ENCODE measurements at places on chromosomes 4 and X.

GRCh38 chrX:3271834-3272186 lies 74.6 kb downstream of the MXRA5 start:
- DNase-seq, result no peak

DNA sequence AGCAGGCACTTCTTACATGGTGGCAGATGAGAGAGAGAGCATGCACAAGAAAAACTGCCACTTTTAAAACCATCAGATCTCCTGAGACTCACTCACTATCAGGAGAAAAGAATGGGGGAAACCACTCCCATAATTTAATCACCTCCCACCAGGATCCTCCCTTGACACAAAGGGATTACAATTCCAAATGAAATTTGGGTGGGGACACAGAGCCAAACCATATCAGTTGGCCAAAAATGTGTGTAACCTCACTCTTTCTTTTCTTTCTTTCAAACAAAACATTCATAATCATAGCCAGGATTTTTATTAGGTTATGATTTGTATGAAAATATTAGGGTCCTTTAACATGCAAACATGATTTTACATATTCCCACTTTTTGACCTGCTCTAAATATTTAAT lies 222.1 kb downstream of the PCDH18 start:
- no peak for DNase-seq

- no peak for DNase-seq
Observed at GRCh38 chr4:184444215-184444952, 30.0 kb downstream of the IRF2 start.

- no peak for DNase-seq
Observed at GRCh38 chrX:148049441-148049840, 68.3 kb downstream of the FMR1NB start.

DNA sequence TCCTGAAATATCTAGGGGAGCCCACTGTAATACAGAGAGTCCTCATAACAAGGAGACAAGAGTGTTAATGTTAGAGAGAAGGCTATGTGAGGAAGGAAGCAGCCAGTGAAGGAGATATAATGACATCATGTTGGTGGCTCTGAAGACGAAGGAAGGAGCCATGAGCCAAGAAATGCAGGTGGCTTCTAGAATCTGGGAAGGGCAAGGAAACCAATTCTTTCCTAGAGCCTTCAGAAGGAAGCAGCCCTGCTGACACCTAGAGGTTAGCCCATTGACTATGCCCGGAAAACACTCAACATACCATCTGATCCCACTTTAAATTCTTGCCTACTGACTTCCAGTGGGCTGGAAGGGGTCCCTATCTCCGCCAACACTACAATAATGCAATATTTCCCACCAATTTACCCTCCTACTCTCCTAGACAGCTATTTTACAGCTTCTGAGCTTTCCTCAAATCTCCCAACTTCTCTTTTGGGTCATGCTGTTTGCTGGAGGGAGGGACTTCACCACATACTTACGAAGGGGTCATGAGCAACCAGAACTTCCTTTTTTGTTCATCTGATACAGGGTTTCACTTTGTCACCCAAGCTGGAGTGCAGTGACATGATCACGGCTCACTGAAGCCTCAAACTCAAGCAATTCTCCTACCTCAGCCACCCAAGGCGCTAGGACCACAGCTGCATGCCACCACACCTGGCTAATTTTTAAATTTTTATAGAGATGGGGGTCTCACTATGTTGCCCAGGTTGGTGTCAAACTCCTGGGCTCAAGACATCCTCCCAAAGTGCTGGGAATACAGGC lies 25.2 kb upstream of the G3BP2 start:
- no peak for DNase-seq

- no peak for DNase-seq
Observed at GRCh38 chr4:140115140-140115539, 38.8 kb downstream of the MAML3 start.

- DNase-seq, result no peak
Observed at GRCh38 chr4:142817442-142817841, 28.7 kb downstream of the INPP4B start.

DNA sequence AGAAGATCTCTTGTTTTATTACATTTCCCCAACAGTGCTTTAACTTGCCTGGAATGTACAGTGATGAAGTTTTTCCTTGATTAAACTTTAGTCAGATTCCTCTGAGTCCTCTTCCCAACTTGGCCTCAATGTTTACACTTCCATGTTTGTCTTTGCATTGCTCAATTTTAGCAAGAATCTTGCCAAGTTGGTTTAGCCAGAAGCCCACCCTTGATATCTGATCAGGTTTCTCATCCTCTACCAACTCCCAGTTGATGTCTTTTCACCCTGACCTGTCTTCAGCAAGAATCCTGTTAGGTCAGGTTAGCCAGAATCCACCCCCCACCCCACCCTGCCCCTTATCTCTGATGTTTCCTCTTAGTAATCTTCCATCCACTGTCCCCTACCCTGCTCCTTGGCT lies 120.9 kb downstream of the MBNL3 start:
- DNase-seq, result no peak

DNA sequence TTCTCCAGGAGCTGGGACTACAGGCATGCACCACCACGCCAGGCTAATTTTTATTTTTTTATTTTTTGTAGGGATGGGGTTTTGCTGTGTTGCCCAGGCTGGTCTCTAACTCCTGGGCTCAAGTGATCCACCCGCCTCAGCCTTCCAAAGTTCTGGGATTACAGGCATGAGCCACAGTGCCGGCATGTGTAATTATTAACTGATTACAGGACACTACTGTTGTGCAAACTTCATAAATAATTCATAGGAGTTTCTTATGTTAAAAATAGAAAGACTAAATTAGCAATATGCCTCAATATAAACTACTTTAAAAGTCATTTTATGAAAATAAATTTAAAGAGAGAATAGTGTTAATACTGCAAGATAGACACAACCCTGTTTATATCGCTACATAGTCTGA lies 221.9 kb downstream of the SNCA start:
- no peak for DNase-seq

DNA sequence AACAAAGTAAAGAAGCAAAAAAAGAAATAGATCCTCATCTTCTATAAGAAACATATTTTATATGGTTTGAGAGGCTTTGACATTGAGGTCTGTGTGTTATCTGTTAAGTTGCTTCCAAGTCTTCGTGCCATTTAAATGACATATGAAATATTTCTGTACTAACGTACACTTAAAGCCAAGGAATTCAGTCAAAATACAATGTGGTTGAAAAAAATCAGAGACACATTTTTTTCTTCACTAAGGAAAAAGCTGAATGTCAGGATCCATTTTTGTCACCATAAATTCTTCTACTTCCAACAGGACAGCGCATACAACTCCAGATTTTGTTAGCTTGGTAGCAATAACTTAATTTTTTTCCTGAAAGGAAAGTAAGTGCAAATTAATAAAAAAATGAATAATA lies 168.5 kb downstream of the FAT4 start:
- no peak for DNase-seq

- DNase-seq, result no peak
Observed at GRCh38 chrX:75625232-75625631, 102.4 kb upstream of the ZDHHC15 start.

- no peak for DNase-seq
Observed at GRCh38 chr4:150379454-150379853, 202.5 kb upstream of the MAB21L2 start.

DNA sequence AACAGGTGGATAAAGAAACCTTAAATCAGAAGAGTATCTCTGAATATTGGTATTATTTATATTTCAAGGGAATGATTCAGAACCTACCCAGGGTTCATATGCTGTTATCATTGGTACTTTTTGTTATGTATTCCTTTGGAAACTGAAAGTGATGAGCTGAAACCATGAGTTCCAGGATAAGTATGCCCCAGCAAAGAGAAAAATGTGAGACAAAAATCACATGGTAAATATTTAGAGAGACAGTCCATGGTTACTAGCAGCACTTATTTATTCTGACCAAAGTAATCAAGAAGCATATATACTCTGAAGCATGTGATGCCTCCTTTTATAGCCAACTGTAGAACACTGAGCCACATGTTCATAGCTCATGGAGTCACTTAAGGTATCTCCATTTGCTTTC lies 277.7 kb downstream of the ARAP2 start:
- no peak for DNase-seq

- DNase-seq, result no peak
Observed at GRCh38 chrX:101682723-101683122, 23.1 kb upstream of the ARMCX2 start.

GRCh38 chr4:6318206-6318605 lies 48.6 kb downstream of the WFS1 start:
- DNase-seq, result no peak

DNA sequence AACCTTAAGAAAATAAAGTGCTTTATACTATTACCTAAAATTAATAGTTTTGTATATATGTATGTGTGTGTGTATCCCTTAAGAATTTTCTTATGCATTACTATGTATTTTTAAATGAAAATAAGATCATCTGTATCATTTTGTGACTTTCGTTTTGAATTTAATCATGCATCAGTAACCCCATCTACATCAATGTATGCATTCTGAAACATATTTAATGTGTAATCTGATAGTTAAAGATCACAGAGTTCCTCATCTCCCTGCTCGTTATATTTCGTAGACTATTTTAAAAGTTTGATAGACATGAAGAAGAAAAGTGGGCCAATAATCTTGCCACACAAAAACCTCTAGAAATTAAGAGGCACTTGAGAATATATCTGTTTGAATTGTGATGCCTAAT lies 7.4 kb downstream of the BMPR1B start:
- no peak for DNase-seq

DNA sequence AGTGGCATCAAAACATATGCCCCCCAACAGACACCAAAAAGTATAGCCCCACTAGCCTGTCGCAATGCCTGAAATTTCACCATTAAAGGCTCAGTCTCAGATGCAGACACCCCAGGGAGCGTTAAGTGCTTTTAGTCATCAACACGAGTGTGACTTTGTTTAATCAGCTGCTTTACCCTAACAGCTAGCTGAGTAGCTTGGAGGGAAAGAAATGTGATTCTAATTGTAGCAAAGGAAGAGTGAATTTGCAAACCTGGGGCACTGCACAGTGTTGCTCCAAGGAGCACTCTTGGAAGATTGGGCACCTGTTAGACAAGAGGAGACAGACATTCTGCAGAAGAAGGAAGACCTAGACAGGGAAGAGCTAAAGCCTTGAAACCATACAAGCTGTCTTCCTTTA lies 145.1 kb downstream of the BEND2 start:
- DNase-seq, result no peak

DNA sequence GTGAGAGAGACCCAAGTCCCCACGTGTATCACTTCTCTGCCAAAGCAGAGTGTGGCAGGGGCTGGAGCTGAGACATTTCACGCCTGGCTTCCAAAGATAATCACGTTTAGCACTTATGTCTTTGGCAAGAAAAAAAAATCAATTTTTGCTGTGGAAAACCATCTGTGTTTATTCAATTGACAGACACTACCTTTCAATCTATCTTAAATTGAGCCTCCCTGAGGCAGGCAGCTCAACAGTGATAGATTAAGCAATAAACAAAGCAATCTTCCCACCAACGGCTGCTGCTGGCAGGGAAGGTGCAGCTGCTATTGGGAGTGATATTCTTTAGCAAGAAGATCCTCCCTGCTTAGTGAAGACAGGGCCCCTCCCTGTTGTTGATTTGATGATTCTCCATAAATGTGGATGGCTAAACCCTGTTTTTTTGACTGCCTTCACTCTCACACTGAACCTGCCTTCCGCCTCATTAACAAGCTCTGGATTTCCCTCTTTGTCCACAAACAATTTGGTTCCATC lies 11.6 kb upstream of the MAGEB17 start:
- no peak for DNase-seq

DNA sequence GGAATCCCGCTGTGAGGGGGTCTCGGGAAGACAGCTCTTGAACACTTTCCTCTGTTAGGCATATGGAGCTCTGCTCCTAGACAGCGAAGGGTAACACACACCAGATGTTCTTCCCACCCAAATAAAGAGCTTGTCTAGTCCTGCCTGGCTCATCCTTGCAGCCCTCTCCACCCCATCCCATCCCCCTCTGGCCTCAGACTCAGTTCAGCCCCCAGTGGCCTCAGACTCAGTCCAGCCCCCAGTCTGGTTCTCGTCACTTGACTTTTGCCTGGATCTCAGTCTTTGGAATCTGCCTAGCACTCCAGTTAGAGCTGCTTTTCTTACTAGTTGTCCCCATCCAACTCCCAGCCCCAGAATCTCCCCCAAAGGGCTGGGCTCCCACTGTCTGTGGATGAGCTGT lies 14.9 kb downstream of the RAB33A start:
- DNase-seq, result no peak

GRCh38 chr4:115873048-115873447 lies 759.6 kb upstream of the NDST4 start:
- DNase-seq, result no peak

GRCh38 chr4:62822306-62822705 lies 1586.9 kb downstream of the TECRL start:
- no peak for DNase-seq

DNA sequence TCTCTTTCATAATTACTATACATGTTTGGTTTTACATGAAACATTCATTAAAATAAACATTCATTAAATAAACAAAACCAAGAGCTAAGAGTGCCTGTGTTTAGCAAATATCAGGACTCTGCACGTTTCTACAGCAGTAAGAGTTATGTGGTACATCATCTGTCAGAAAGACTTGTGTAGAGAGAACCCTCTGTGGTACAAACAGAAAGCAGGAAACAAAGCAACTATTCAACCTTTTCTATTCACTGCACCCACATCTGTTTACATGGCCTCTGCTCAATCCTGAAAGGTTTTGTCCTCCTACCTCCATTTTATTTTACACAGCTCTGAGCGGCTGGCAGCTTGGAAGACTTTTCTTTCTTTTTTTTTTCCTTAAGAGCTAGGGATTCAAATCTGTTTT lies 90.7 kb upstream of the PCDH18 start:
- DNase-seq, result no peak

DNA sequence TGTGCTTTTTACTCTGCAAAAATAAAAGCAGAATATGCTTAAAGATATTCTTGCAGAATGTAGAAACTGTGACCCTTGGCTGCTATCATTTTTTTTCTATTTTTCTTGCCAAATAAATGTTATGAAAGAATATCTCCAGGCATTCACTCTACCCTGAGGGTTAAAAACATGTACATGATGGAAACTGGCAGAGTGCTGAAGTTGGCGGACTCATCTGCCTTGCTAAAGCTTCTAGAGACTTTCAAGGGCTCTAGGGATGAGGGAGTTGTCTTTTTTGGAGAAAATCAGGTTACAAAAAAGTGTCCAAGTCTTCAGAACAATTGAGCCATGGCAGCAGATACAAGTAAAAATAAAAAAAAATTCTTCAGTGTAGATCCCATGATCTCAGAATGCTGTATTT lies 40.5 kb upstream of the NRK start:
- DNase-seq, result peak; percentile 38

- no peak for DNase-seq
Observed at GRCh38 chr4:89400287-89401035, 92.9 kb upstream of the GPRIN3 start.

DNA sequence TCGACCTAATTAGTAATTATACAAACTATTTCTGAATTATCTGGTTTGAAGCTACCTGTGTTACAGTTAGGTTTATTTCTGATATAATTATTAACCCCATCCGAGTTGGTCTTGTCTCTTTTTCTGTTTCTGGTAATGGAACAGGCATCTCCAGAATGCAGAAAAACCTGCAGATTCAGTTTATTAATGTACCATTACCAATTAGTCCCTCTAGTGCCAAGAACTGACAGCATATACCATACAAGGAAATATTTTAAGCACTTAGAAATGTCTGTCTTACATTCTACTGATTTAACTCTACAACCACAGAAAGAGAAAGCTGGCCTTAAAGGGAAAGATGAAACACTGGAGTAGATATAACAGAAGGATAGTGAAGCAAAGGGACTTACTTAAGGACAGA lies 570.6 kb downstream of the CENPC start:
- no peak for DNase-seq

GRCh38 chr4:19987746-19988145 lies 264.0 kb upstream of the SLIT2 start:
- no peak for DNase-seq

GRCh38 chr4:3010998-3011397 lies 47.6 kb downstream of the GRK4 start:
- DNase-seq, result no peak

All from Right ventricle myocardium superior (tissue), 1 donor.